ENCODE measurements at places on chromosomes 12 and 14.

GRCh38 chr14:65927931-65928356 lies 515.4 kb downstream of the FUT8 start:
- DNase-seq = peak; percentile 62

DNA sequence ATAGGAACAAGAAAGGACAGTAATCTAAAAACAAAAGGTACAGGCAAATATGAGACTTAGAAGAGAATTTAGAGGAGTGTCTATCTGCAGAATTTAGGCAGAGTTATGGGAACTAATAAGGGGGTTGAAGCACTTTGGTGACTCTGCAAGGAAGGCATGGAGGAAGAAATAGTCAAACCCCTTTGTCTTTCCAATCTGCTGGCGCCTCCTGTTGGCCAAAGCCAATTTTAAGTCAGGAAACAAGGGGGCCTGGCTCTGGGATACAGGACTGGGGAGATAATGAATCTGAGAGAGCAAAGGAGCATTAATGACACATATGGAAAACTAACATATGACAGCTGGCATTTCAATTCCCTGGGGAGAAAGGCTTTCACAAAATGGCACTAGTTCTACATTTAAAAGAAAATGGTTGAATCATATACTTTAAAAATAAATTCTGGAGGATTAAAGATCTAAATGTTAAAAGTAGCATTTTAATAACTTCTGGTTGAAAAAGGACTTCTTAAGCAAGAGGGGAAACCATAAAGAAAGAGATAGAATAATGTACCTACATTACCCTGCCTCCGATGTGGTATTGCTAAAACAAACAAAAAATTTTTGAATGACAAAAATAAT lies 48.5 kb upstream of the CSRP2 start:
- DNase-seq = peak; percentile 4

- no peak for DNase-seq
Measured at GRCh38 chr14:102325791-102326345, 6.3 kb downstream of the ZNF839 start.

GRCh38 chr12:92070054-92070863 lies 75.4 kb downstream of the BTG1 start:
- DNase-seq = no peak

DNA sequence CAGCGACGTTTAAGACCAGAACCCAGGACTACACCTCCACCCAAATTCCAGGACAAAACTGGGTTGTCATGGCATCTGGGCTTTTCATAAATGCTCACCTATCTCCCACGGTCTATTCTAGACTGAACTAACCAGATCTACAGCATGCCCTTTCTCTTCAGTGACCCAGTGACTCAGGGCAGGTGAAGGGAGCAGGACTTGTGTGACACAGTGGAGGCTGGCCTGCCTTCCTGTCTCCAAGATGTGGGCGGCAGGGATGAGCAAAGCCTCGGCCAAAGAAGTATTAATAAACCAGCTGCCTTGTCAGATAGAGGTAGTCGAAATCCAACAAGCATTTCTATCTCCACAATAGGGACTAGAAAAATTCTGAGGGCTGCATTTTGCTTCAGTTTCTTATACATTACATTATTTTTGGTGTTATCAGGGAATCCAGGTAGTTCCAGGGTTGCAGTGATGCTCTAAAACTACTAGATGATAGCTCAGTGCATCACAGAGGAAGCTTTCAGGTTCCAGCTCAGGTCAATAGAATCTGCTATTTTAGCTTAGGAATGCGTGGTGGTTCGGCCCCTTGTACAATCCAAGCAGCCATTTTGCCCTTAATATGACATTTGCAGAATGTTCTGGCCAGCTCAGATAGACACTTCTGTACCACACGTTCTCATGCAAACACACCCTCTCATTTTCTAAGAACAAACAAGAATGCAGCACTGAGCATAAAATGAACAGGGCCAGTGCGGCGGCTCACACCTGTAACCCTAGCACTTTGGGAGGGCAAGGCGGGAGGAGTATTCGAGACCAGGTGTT lies 4.2 kb upstream of the GLRX5 start:
- no peak for DNase-seq

DNA sequence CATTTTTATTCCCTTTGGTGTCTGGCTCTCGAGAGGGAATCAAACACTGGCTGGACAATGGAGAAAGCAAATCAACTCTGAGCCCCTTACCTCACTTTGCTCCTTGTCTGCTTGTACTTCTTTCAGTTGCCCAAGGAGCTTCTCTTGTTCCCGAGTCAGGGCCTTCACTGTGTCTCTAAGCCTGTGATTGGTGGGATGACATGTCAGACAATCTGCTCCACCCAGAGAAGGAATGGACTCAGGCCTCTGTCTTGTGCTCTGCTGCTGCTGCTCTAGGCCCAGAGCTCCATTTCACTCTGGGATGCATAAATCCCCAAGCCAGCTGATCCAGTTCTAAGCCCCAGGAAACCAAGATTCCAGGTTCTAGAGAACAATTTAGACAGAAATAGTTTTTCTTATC lies 7.6 kb downstream of the CALCOCO1 start:
- DNase-seq = no peak

GRCh38 chr12:131352296-131352900 lies 358.5 kb upstream of the SFSWAP start:
- DNase-seq = no peak

DNA sequence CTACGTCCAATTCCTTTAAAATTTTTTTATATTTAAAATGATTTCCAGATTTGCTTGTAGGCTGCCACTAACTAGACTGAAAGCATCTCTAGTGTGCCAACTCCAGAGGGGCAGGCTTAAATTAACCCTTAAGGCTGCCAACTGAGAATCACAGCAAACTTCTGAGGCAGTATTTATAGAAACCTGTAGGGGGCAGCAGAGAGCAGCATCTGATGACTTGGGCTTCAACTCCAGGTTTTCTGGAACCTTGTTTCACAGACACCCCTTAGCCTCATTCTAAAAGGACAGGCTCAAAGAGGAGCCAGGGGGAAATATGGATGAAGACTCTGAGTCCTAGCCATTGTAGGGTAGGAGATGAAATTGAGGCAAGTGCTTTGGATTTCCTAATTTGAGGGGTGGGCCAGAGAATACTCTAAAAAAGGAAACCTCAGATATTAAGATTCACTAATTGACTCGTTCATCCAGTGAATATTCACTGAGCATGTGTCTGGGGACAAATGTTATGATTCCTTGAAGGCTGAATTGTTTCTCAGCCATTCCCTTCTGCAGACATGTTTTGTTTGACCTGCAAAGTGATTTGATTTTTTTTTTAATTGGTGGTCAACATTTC lies 63.3 kb upstream of the HSPB8 start:
- DNase-seq = peak; percentile 3

DNA sequence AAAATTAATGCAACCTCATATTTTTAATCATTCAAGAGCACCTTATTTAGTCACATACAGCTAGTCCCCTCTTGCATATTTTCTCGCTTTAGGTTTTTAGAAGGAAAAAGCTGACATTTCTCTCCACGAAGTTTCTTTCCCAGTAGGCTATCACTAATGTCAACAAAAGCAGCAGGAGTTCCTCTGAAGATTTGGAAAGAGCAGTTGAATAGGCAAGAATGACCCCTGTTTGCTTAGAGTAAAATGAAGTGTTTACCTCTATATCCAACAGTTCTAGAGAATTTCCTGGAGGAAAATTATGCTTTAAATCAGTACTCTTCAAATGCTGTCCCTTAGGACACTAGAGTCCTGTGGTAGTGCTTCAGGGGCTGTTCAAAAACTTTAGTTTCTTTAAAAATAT lies 188.1 kb upstream of the PRKD1 start:
- no peak for DNase-seq

DNA sequence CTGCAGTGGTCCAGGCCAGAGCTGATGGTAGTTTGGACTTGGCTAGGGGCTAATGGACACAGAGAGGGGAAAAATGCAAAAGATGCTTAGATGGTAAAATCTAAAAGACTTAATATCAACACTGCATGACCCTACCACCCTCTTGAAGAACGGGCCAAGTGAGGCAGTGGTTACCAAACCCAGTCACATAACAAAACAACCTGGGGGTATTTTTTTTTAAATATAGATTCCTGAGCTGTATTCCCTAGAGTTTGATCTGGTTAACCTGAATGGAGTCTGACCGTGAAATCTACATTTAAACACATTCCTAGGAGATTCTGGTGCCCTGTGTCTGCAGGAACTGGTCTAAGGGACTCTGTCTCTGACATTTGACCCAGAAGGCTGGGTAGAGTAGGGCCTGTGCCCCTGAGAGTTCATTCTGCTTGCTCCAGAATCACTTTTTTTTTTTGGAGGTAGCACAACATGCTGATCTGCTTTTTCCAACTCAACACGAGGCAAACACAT lies 15.7 kb downstream of the ABHD4 start:
- no peak for DNase-seq

- no peak for DNase-seq
Measured at GRCh38 chr14:100761481-100761880, 34.8 kb downstream of the DLK1 start.

DNA sequence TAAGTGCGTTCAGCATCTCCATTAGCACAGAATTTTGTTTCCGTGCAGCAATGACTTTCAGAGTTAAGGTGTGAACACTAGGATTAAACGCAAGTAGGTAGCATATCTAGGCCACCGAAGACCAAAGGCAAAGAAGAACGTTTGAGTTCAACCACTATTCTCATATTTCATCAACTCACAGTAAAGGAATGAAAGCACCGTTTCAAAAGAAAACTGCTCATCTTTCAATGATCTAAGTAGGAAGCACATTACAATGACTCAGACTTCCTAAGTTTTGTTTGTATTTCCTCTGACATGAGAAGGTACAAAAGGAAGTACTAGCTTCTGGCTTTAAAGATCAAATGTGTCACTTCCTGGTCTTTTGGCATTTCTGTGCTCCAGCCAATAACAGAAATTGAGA lies 57.6 kb downstream of the ACADS start:
- DNase-seq = no peak

DNA sequence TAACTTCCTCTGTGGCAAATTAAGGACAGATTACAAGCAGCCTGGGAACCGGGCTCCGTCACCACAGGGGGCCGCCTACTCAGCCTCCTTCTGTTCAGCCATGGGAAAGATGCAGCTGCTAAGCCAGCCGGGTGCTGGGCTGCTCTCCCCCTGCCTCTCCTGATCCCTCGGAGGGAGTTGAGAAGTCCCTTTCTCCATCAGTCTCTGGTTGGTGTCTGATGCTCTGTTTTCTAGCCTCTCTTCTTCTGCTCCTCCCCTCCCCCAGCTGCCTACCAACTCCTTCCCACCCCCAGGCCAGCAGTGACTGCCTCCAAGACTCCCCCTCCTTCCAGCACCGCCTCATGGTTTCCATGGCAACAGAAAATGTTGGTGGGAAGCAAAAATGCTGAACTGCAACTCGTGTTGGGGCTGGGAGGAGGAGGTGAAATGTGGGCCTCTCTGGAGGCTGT lies 486.7 kb downstream of the APAF1 start:
- no peak for DNase-seq

- no peak for DNase-seq
Measured at GRCh38 chr14:102013669-102014200, 49.4 kb downstream of the DYNC1H1 start.

- DNase-seq = peak; percentile 24
Measured at GRCh38 chr12:132559652-132560363, 50.6 kb downstream of the LRCOL1 start.

DNA sequence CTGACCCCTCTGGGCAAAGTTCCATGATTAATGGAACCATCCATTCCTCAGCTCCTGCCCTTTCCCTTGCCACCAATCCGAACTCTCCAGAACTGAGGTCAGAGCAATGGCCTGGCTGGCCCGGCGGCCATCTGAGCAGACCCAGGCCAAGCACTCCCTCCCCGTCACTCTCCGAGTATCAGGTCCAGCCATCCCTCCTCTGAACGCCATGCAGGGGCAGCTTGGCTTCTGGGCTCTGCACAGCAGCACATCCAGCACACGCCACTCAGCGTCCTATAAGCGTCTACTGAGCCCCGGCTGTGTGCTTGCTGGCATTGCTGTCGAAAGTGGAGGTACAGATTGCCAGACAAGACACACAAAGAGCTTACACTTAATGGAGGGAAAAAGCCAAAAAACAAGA lies 34.3 kb upstream of the VWF start:
- DNase-seq = no peak

- no peak for DNase-seq
Measured at GRCh38 chr12:124938587-124938986, 24.1 kb upstream of the UBC start.

GRCh38 chr12:47851303-47851952 lies 31.7 kb upstream of the HDAC7 start:
- no peak for DNase-seq

Data from activated CD4-positive, alpha-beta T cell treated with anti-CD3 and anti-CD28 coated beads, Interleukin-2, amount 50 U/mL, for 1 hour (primary cell).